ENCODE measurements at places on chromosomes 2 and 18.

DNA sequence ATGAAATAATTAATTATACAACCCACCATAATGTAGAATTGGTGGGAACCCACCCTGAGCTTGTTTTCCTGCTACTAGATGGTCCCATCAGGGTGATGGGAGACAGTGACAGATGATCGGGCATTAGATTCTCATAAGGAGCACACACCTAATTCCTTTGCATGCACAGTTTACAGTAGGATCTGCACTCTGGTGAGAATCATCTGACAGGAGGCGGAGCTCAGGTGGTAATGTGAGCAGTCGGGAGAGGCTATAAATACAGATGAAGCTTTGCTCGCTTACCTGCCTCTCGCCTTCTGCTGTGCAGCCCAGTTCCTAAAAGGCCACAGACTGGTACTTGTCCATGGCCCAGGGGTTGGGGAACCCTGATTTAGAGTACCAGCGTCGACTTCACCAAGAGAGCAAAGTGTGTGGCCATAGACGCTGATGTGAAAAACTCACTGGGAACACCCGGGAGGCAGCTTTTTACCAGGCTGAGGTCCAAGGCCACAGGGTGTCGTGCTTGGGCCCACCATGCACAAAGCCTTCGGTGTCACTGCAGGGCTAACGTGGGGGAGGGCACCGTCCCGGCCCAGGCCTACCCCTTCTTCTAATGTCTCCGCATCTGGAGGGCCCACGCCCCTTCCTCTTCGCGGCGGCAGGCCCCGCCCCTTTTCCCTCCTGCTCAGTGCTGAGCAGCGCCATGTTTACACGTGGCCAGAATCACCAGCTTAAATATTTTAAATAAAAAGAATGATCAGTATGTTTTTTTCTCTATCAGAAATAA, 296.8 kb upstream of the HDAC4 start:
- no peak for DNase-seq

GRCh38 chr2:106781196-106781595, 104.8 kb downstream of the ST6GAL2 start:
- no peak for DNase-seq

DNA sequence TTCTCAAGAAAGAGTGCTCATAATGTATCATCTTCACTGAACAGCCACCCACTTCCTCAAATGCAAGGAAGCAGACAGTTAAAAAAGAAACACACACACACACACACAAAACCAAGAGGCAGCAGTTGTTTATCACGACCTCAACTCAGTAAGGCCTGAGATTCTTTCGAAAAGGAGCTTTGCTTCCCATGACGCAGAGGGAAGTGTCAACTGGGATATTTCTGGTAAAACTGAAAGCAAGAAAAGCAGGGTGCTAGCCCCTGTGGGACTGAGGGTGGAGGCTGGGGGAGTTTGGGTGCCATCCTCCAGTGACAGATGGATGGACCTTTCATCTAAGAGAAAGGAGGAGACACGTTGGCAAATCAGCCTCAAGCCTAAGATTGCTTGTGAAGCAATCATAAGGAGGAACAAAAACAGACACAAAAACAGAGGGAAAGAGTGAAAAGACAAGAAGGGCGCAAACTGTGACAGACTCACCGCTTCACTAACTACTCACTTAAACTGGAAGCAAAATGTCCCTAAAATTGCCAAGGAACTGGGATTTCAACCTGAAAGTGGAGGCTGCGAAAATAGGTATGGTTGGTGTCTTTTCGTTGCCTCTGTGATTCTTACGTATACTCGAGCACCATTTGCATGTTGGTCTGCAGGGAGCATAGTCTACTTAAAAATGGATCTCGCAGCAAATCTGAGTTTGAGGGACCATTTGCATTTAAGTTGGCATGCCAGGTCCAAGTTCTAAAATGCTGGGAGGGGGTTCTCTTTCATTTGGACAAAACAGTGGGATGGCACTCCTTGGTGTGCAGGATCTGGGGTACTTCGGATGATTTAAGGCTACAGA, at the start of gene ARHGAP25:
TSS of gene ARHGAP25 (plus strand) at position 124 of the 838 bp plus-strand sequence. CDS start at position 513, 389 bp downstream.
- no peak for DNase-seq

GRCh38 chr2:26720322-26721114, 28.0 kb downstream of the KCNK3 start:
- DNase-seq: peak; percentile 93

DNA sequence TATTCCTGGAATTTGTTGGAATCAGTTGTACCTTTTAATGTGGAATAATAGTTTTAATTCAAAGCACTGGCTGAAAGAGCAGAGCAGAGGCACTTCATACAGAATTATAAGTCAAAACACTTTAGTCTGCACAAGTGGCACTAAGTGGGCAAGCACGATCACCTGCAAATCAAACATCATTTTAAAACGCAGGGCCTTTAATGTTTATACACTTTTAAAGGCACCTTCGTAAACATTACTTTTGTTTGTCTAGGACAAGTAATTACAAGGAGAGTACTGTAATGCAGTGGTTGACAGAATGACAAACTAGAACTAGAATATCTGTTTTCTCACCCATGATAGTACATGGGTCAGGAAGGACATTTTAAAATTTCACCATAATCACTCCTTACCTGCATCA, 36.4 kb downstream of the LANCL1 start:
- DNase-seq: no peak

DNA sequence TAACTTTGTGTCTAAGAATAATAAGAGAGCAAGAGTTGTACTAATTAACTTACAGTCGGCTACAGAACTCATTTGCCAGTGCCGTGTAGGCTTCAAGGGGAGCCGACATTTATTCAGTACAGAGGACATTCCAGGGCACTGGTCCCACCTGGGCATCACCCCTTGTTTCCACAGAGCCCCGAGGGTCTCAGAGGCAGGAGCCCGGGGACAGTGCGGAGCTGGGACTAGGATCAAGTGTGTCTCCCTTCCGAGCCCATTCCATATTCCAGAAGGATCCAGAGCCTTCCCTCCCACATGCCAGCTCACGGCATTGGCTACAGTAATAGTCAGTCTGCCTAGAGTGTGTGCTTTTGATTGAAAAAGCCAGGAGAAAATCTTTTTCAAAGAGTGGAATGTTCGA, 71.5 kb upstream of the CTDP1 start:
- DNase-seq: no peak

- DNase-seq: peak; percentile 15
Measured at GRCh38 chr2:167264380-167264779, 376.1 kb downstream of the XIRP2 start.

- DNase-seq: no peak
Measured at GRCh38 chr2:239828192-239828972, 196.8 kb downstream of the NDUFA10 start.

DNA sequence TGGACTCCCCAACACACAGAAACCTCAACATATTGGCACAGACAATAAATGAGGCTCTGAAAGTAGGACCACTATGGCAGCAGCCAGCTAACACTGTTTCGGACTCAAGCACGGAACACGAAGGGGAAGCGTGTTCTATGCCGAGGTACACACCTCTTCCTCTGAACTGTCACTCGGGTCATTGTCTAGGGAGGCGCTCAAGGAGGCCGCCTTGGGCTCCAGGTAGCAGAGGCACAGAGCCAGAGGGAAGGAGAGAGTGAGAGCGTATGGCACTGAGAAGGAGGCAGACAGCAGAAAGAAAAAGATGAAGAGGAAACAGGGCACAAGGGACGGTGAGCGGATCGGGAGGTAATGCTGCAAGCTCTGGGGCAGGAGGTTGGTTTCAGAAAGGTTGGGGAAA, 120.1 kb upstream of the ZBTB14 start:
- DNase-seq: no peak

- DNase-seq: peak; percentile 40
Measured at GRCh38 chr2:142989273-142990204, 112.1 kb downstream of the KYNU start.

- peak; percentile 35 for DNase-seq
Measured at GRCh38 chr2:188403676-188404075, 112.0 kb downstream of the GULP1 start.

- DNase-seq: no peak
Measured at GRCh38 chr2:10779776-10780490, 32.7 kb downstream of the PDIA6 start.

DNA sequence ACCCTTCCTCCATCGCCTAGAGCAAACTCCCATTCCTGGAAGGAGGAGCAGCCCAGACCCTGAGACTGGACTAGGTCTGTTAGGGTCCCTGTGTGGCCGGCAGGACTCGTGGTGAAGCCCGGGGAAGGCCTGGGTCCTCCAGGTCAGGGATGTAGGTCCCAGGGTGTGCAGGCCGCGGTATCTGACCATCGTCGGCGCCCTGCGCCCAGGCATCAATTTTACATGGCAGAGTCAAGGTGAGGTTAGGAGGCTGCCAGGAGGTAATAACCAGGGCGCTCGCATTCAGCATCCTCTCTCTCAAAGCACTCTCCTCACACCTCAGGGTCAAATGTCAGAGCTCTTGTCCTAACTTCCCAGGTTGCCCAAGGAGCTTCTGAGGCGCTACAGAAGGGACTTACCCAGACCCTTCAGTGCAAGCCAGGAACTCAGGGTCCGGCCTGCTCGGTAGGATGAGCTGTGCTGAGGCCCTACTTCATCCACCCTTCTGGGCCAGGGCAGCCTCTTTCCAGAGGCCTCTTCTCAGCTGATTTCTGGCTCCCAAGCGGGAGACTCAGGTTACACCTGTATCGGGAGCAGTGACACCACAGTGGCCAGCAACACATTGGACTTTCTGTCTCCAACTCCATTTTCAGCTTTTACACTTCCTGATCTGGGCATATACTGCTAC, 628 bp downstream of the SH2D6 start:
- no peak for DNase-seq

GRCh38 chr2:31286961-31287550, 53.1 kb downstream of the EHD3 start:
- peak; percentile 78 for DNase-seq

DNA sequence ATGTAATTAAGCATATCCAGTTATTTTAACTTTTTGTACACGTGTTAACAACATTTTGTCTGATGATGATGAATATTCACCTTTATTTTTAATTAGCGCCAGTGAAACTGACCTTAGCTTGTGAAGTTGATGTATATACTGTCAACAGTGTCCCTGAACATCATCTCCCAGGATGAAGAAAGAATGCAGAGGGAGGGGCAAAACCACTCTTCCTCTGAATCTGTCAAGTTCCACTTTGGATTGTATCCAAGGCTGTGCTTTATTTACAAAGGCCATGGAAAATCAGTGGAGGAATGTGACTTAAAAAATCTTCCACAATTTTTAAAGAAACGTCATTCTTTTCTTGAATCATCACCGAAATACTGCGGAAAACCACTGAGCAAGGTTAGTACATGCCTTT, 4.5 kb upstream of the RMDN2 start:
- DNase-seq: peak; percentile 87

- DNase-seq: peak; percentile 29
Measured at GRCh38 chr18:34809451-34810072, 99.5 kb downstream of the DTNA start.

- peak; percentile 42 for DNase-seq
Measured at GRCh38 chr2:170530284-170530745, 184.8 kb upstream of the SP5 start.

GRCh38 chr18:5295231-5295920, at the start of gene ZBTB14:
TSS of gene ZBTB14 (minus strand) at chr18:5295726. CDS start at chr18:5293246, 2,480 bp downstream.
- DNase-seq: no peak

DNA sequence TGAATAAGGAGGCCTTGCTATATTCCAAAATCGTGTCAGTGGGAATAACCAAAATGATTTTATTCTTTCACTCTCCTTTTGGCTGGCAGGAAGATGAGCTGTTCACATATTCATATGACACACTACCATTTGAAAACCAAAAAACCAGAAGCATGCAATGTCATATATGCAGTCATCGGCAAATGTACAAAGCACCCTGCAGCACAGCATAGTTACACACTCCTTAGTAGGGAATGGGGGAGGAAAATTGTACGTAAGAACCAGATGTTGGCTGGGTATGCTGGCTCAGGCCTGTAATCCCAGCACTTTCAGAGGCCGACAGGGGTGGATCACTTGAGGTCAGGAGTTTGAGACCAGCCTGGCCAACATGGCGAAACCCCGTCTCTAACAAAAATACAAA, 176.6 kb downstream of the GFPT1 start:
- DNase-seq: no peak

DNA sequence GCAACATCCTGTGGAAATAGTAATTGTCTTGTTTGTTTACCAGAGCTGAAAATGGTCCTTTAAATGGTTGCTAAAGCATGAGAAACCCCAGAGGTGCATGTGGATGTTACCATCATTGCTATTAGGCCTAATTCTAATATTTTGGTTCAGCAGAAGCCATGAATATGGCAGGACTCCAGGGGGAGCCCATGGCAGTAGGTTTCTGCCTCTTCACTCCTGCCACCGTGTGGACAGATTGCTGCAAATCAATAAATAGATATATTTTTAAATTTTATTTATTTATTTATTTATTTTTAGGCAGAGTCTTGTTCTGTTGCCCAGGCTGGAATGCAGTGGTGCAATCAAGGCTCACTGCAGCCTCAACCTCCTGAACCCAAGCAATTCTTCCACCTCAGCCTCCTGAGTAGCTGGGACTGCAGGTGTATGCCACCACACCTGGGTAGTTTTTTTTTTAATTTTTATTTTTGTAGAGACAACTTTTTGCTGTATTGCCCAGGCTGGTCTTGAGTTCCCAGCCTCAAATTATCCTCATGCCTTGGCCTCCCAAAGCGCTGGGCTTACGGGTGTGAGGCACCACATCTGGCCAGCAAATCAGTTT, 54.9 kb upstream of the CAPN13 start:
- DNase-seq: peak; percentile 80

DNA sequence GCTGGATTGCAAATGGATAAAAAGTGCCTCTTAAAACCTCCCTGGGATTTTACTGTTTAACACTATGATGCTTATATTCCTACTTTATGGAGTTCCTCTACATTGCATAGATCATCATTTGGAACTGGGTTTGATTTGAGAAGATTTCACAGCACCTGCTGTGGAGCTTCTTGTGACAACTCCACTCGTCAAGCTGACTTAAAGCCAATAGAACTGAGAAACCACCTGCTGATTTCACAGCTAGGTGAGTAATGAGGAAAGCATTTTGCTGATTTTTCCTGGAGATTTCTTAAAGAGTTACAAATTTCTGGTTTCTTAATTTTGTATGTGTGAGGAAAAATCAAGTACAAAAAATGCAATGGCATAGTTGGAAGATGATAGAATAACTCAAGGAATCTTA, 739.1 kb upstream of the LRRTM1 start:
- DNase-seq: no peak

- peak; percentile 85 for DNase-seq
Measured at GRCh38 chr2:168722592-168722991, 79.8 kb upstream of the NOSTRIN start.
